Stimulated activated CD4-positive, alpha-beta T cell treated with anti-CD3 and anti-CD28 coated beads, Interleukin-15, amount 100 ng/mL, for 1 hour (primary cell): ENCODE measurements at places on chromosomes 6 and 20.

GRCh38 chr20:49964964-49965780, 17.6 kb upstream of the SNAI1 start:
- DNase-seq: no peak

DNA sequence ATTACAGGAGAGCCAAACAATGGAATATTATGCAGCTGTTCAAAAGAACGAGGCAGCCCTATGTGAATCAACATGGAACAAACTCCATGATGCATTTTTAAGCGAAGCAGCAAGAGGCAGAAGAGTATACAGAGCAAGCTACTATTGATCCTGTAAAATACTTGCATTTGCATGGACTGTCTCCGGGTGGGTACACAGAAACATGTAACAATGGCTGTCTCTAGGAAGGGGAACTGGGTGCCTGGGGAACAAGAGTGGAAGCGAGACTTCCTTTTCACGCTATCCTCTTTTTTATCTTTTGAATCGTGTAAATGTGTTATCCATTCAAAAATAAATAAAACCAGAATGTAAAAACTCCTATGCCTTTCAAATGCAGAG, 93.3 kb upstream of the SIRPA start:
- no peak for DNase-seq

GRCh38 chr6:158143700-158144099, 24.4 kb downstream of the SERAC1 start:
- no peak for DNase-seq

DNA sequence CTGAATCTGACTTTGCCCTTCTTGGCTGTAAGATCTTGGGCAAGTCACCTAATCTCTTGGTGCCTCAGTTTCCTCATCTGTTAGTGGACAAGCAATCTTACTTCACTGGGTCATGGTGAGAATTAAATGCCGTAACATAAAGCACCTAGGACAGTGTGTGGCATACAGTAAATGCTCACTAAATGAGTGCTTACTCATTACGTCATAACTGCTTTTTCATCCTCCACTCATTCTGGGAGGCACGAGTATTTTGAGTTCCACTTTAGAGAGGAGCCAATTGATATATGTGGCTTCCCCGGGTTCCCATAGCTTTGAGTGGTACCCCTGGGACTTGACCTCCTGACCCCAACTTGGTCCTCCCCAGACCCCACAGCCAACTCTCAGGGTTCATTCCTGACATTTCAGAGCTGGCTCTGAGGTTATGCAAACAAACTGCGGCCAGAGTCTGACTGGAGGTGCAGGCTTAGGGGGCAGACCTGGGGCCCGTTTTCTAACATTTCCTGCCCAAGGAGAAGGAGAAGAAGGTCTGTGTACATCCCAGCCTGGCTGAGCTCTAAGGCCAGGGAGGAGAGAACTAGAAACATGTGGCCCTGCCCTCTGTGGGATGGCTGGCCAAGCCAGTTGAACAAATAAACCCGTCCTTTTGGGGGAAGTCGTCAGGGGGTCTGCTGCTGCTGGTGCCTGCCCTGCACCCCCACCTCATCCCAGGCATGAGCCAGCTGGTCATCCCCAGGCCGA, 5.8 kb downstream of the ANGPT4 start:
- DNase-seq: no peak

DNA sequence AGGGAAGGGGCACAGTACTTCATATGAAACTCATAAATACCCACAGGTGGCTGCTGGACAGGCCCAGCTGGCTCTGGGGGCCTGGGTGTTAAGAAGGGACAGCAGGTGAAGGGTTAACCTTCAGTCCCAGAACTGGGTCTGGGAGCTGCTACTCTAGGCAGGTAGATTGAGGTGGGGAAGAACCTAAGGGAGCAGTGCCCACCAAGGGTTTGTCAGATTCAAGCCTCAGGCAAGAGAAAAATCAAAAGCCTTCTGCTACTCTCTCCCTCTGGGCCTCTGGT, 5.6 kb downstream of the RPL10A start:
- DNase-seq: no peak

GRCh38 chr6:137717074-137718073, 149.7 kb upstream of the TNFAIP3 start:
- peak; percentile 17 for DNase-seq

GRCh38 chr6:1081551-1082284, 230.2 kb upstream of the FOXQ1 start:
- DNase-seq: no peak

DNA sequence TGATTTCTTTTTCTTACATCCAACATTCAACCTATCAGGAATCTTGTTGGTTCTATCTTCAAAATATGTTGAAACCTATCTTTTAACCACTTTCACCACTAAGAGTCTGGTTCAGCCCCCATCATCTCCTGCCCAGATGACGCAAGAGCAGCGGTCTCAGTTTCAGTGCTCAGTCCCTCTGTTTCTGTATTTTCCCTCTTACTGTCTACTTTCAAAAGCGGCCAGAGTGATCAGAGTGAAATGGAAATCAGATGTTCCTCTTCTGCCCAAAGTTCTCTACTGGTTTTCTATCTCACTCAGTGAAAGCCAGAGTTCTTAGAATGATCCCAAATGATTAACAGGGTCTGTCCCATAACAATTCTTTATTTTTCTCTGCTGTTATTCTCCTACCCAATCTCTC, 147.9 kb upstream of the PDE7B start:
- DNase-seq: no peak

DNA sequence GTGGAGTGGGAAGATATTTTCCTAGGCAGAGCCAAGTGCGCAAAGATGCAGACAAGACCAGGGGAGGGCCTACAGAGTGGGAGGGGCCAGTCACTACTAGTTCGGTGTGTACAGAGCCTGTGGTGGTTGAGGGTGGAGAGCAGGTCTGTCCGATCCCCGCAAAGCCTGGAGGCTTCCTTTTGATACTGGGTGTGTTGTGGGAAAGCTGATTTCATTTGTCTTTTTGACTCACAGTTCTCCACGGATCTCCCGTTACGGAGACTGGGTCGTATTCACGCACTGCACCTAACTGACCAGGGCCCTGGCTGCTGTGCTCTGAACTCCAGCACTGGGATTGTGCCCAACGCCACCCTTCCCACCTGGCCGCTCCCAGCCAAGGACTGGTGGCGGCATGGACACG, 1.4 kb upstream of the TIAM2 start:
- no peak for DNase-seq

DNA sequence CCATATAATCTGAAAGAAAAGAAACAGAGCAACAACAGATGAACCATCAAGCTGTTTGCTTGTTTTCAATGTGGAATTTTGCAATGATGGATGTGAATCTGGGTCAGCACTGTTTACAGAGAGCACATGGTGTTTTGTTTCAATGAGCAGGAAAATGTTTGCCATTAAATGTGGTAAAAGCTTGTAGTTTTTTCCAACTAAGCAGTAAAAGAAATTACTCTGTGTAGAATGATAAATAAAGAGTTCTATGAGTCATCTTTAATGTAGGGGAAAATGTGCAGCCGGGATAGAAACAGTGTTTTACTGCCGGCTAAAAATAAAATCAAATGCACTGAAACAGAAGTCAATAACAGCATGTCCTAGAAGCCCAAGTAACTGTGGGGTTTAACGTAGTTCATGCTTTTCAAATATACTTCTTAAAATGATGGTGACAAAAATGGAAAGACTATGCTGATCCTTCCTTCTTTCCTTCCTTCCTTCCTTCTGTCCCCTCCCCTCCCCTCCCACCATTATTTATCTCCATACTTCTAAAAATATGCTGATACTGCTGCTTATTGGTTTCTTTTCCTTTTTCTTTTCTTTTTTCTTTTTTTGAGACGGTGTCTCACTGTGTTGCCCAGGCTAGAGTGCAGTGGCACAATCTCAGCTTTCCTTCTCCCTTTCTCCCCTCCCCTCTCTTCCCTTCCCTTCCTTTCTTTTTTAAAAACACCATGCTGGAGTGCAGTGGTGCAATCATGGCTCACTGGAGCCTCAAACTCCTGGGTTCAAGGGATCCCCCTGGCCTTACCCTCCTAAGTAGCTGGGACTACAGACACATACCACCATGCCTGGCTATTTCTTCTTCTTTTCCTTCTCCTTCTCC, 6.3 kb upstream of the NAA20 start:
- DNase-seq: no peak

GRCh38 chr6:4819706-4820283, 43.6 kb downstream of the CDYL start:
- no peak for DNase-seq

DNA sequence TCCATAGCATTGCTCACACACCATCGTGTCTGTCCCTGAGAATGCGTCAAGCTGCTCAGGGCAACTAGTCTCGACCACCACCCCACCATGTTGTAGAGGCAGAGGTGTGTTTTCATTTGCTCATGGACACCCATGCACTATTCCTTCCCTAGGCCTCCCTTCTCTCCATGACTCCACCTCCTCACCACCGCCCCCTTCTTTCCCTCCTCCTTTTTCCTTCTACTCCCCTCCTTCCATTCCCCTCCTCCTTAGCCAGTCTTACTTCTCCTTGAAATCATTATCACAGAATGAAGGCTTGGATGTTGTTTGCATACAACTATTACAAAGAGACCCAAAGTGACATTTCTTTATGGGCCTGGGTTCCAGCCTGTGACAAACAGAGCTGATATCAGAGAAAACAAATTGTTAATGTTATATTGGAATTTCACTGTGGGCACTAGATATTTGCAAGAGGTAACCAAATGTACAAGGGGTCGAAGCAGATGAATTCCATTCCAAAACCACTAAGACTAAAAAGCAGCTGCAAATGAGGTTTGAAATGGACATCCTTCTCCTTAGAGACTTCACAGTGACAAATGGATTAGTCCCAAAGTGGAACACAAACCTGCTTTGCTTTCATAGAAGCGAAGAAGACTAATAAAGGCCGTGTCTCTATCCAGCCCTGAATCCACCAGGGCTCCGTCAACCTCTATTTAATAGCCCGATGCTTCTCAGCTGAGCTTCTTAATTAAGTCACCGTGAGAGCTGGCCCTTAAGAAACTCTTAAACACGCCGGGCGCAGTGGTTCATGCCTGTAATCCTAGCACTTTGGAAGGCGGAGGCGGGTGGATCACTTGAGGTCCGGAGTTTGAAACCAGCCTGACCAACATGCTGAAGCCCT, 275.8 kb upstream of the SULF2 start:
- DNase-seq: no peak

- no peak for DNase-seq
These were observed 49.7 kb upstream of the IPCEF1 start for GRCh38 chr6:154406301-154406700.

GRCh38 chr6:36345681-36346466, 9.2 kb upstream of the BNIP5 start:
- DNase-seq: no peak

- no peak for DNase-seq
These were observed 50.6 kb downstream of the TRAF3IP2 start for GRCh38 chr6:111555036-111555435.

- DNase-seq: no peak
These were observed 1.1 kb downstream of the RGS17 start for GRCh38 chr6:153129873-153130514.

- DNase-seq: no peak
These were observed 761 bp upstream of the NR2E1 start for GRCh38 chr6:108164815-108165706.
